ENCODE measurements at places on chromosomes 4 and X. TPM values are rescaled to one million over a fixed set of nuclear protein-coding genes. Genes with fewer than 3 reads are reported as not detected.
A peak's percentile ranks its signal among the peaks of the same experiment; 100 is the strongest.

Gene MUC7
- not detected for total RNA-seq

Gene ACE2
- 0.09 TPM for total RNA-seq

GRCh38 chrX:130170752-130171445 is 863 bp upstream of the RAB33A start:
- no peak for DNase-seq
- peaks cover 2% of the 10 kb centered on the region for H3K4me1 ChIP-seq
- peak overlapping the region; percentile 41 for H3K27ac ChIP-seq
- H3K4me3 ChIP-seq, result peak overlapping the region; percentile 73

- DNase-seq, result no peak
- H3K27ac ChIP-seq, result no peak overlapping the region
- H3K4me1 ChIP-seq, result peaks cover 1% of the 10 kb centered on the region
- no peaks in the 10 kb centered on the region for H3K36me3 ChIP-seq
- peaks cover 5% of the 10 kb centered on the region for H3K27me3 ChIP-seq
- H3K4me3 ChIP-seq, result no peak overlapping the region
These were observed 170.2 kb downstream of the PACRGL start for GRCh38 chr4:20870436-20870835.

- no peaks in the 10 kb centered on the region for H3K36me3 ChIP-seq
- H3K27me3 ChIP-seq, result no peaks in the 10 kb centered on the region
- no peak for DNase-seq
- H3K4me3 ChIP-seq, result no peak overlapping the region
- H3K27ac ChIP-seq, result no peak overlapping the region
- no peaks in the 10 kb centered on the region for H3K4me1 ChIP-seq
These were observed 165.9 kb upstream of the HHIP start for GRCh38 chr4:144480068-144480467.

GRCh38 chr4:70243091-70243490 is 694 bp downstream of the CSN3 start:
- no peak overlapping the region for H3K27ac ChIP-seq
- H3K36me3 ChIP-seq, result no peaks in the 10 kb centered on the region
- no peak overlapping the region for H3K4me3 ChIP-seq

- H3K36me3 ChIP-seq, result peaks cover 17% of the 10 kb centered on the region
- peak overlapping the region; percentile 97 for H3K4me3 ChIP-seq
- H3K27ac ChIP-seq, result peak overlapping the region; percentile 99
- DNase-seq, result no peak
These were observed 929 bp downstream of the ZBTB33 start for GRCh38 chrX:120251471-120252011.

DNA sequence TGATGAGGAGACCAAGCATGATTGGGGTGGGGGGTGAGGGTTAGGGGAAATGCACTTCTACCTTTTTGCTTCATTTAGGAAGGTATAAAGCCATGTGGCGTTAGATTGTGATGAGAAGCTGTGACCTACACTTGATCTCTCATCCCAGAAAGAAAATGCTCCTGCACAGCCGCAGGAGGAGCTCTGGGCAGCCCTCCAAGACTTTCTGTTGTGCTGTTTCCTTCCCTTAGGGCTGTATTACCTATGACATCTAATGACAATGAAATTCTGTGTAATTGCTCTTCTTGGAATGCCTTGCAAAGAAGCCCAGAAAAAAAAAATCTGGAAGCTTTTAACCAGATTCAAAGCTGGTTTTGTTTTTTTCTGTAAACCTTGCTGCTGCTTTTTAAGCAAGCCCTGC is 13.4 kb downstream of the PRPS2 start:
- no peak overlapping the region for H3K4me3 ChIP-seq
- H3K36me3 ChIP-seq, result peaks cover 8% of the 10 kb centered on the region
- H3K27me3 ChIP-seq, result no peaks in the 10 kb centered on the region
- H3K4me1 ChIP-seq, result no peaks in the 10 kb centered on the region
- no peak for DNase-seq
